CD4-positive, alpha-beta T cell treated with Interleukin-4 for 1 hour (primary cell): ENCODE measurements at places on chromosomes 4 and X.
A peak's percentile ranks its signal among the peaks of the same experiment; 100 is the strongest.

DNA sequence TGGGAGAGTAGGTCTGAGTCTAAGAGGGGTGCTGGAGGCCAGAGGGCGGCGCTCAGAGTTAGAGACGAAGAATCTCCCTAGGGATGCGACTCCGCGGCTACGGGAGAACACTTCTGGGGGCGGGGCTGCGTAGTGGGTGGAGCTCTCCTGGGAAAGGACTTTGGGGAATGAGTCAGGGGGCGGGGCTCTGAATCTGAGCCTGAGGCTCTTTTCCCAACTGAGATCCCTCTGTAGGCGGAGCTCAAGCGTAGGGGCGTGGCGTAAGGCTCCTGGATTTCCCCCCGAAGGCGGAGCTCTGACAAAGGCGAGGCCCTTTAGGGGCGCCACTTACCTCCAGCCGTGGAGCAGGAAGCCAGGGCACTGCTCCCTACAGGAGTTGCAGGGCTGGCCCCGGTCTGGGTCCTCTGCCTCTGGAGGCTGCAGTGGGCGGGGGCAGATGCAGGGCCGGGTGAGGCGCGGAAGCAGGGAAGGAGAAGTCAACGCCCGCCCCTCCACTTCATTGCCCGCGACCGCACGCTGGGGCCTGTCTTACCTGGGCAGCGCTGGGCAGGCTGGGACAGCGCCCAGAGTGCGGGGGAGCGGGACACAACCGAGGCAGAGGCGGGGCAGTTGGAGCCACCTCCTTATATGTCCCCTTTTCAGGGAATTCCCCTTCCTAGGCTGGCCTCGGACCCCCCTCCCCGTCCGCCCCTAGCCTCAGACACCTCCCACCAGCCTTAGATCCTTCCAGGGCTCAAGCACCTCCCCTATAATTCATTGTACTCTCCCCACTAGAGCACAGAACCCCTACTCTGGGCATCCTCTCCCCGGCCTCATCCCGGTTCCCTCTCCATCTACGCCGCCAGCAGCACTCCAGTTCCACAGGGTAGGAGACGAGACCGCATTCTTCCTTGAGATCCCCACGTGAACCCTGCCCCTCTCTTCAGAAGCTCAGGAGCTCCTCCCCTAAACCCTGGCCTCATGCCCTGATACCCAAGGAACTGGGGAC lies 1.6 kb downstream of the PRICKLE3 start:
- no peak for DNase-seq

DNA sequence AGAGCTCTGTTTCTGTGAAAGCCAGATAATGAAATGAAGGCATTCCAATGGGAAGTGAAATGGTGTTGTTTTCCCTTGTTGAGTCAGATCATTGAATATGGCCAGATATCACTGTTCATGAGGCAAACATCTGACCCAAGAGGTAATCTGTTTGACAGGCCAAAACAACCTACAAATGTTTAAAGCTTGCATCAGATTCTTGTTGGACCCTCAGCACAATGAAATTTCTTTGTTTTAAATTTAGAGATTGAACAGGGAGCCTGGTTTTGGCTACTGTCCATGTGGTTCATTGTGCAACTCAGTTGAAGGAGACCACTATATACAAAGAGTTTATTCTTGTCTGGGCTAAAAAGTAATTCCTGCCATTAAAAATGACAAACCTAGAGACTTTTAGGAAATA lies 159.1 kb downstream of the AFF2 start:
- DNase-seq: no peak

DNA sequence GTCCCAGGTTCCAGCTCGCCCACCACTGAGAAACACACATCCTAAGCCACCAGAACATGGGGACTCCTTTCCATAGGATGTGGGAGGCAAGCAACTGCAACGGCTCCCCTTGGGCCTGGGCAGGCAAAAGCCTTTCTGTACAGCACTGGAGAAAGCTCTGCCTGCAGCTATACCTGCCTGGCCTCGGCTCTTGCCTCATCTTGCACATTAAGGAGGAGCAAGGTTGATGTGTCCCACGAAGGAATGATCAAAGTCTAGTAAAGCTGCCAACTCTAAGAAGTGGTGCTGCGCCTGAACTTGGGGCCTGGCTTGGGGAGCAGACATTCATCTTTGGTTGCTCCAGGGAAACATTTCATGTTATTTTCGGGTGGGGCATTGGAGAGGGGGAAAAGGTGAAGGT lies 19.6 kb downstream of the CCNG2 start:
- DNase-seq: no peak

DNA sequence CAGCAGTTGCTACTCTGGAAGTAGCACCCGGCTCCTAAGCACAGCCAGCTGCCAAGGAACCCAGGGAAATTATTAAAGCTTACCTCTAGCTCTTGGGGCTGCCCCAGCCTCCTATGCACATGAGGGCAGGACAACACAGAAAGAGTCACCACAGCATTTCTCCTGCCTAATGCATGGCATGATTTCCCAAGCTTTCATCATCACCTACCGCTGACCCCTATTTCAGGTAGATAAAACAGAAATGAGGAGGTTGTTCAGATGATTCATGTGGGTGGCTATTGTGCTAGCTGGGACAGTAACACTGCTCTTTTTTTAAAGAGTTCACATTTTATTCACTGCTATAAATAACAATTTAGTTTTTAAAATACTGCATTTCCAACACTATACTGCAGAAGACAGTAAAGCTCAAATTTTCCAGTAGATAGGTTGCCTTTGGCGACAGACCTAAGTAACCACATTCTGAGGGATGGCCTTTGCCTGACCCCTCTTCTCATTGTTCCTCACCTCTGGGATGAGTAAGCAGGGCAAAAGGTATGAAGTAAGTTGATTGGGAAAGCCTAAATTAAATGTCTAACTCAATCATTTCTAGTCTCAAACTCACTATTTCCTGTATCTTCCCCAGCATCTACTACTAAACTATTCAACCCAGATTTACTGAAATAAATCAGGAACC lies 16.7 kb downstream of the CASK start:
- no peak for DNase-seq

DNA sequence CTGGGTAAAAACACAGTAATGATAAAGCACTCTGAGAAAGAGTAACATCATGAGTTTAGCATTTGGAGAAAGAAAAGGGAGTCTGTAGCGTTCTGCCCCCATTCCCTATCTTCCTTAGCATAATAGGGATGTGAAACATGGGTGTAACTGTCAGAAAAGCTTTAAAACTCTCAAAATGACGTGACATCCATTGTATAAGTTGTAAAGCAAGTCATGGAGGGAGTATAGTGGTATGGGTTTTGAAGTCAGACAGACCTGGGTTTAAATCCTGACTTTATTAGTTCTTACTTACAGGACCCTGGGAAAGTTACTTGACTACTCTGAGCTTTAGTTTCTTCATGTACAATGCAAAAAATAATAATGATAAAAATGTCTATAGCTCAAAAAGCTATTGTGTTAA lies 17.1 kb downstream of the FBXO8 start:
- no peak for DNase-seq

DNA sequence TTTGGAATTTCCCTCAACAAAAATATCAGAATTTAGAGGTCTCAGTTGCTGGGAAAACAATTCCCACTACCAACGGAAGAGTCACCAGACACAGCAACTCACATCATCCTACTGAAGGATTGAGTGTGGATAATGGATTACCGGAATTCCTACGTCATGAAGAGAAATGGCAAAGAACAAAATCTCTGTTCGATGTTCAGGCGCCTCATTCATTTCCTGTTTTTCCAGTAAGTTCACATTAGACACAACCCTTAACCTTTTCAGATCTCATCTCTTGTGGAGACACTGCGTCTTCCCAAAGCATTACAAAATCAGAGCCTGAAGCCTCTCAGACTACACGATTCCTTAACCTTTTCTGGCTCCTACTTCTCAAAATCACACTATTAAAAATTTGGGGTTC lies 58.5 kb upstream of the CPEB2 start:
- DNase-seq: no peak

- no peak for DNase-seq
Observed at GRCh38 chr4:187414716-187415115, 580.9 kb upstream of the ZFP42 start.

DNA sequence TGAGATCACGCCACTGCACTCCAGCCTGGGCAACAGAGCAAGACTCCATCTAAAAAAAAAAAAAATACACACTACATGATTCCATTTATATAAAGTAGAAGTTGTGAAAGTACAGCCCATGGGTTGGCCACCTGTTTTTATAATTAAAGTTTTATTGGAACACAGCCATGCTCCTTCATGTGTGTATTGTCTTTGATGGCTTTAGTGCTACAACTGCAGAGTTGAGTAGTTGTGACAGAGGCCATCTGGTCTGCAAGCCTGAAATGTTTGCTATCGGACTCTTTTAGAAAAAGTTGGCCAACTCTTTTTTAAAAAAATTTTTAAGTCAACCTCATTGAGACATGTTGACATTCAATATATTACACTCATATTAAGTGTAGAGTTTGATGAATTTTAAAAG lies 41.2 kb upstream of the DUSP21 start:
- no peak for DNase-seq

GRCh38 chr4:162461952-162462351 lies 298.2 kb upstream of the FSTL5 start:
- no peak for DNase-seq

DNA sequence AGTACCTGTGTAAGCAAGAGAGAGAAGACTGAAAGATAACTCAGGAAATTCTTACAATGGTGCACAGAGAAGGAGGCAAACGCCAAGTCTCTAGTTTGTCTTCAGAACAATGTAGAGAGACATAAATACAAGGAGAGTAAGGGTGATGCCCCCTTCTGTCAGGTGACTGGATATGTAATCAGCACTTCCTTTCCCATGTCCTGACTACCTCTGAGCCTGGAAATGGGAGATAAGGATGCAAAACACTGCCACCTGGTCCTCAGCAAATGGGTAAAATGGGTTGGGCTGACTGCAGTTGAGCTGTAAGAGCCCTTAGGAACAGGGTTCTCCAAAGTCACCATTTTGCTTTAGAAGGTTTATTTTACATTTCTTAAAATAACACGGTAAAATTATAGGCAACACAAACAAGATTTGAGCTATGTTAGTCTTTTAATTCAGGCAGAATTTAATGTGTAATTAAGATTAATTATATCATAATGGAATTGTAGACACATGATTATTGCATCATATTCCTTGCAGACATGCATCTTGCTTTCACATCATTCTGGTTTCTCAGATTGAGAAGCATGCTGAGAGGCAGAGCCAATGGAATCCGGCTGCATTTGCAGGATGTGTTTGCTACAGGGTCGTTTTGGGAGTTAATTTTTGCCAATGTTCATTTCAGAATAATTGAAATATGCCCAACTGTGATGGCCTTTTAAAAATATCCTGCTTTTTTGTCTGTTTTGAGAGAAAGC lies 37.2 kb upstream of the ARX start:
- no peak for DNase-seq

GRCh38 chrX:45164995-45165394 lies 35.7 kb downstream of the DIPK2B start:
- DNase-seq: no peak

DNA sequence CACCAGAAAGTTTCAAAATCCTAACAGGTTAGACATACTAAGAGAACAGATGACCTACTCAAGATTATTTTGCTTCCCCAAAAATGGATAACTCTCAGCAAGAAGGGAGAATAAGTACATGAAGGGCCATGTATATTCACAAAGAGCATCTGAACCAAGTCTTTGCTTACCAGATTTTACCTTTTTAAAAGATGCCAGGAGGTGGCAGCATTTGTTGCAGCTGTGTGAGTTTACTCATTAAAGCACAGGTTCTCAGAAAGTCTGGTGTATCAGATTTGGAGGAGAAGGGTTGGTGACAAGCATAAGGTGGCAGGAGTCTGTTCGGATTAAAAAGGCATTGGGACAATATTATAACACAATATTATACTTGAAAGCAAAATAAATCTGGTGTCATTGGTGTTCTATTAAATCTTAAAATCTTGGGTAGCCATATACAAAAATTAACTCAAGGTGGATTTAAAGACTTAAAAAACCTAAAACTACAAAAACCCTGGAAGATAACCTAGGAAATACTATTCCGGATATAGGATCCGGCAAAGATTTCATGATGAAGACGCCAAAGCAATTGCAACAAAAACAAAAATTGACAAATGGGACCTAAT lies 51.3 kb upstream of the NFKB1 start:
- DNase-seq: peak; percentile 54

DNA sequence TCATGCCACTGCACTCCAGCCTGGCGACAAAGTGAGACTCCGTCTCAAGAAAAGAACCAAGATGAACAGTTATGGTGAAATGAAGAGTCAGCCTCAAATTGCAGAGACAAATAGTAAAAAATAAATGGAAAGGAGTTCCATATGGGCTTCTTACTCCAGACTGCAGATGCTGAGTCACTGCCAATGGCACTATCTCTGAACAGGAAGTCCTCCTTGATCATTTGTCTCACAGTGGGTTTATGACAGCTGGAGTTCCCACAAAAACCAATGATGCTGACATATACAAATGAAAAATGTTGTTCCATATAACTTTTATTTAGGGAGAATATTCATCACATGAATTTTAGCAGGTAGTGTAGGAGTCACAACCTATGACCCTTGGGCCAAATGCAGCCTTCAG lies 631.6 kb downstream of the PCDH18 start:
- DNase-seq: no peak

DNA sequence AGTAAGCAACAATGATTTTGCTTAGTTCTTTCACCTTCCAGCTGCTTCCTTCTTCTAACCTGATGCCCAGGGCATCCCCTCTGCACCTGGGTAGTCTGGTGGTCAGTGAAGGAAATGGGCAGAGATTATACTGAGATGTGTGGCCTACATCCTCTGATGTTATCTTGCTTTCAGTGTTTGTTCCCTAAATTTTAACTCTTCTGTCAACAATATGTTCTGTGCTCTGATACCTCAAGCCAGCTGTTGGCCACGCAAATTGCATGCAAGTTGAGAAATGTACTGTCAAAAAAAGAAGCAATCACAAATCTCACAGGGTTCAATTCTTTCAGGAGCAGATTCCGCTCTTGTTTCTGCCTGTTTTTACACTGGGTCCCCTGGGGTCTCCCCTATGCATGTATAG lies 73.8 kb downstream of the FBXW7 start:
- no peak for DNase-seq

- DNase-seq: no peak
Observed at GRCh38 chr4:120435179-120435578, 368.5 kb upstream of the MAD2L1 start.

DNA sequence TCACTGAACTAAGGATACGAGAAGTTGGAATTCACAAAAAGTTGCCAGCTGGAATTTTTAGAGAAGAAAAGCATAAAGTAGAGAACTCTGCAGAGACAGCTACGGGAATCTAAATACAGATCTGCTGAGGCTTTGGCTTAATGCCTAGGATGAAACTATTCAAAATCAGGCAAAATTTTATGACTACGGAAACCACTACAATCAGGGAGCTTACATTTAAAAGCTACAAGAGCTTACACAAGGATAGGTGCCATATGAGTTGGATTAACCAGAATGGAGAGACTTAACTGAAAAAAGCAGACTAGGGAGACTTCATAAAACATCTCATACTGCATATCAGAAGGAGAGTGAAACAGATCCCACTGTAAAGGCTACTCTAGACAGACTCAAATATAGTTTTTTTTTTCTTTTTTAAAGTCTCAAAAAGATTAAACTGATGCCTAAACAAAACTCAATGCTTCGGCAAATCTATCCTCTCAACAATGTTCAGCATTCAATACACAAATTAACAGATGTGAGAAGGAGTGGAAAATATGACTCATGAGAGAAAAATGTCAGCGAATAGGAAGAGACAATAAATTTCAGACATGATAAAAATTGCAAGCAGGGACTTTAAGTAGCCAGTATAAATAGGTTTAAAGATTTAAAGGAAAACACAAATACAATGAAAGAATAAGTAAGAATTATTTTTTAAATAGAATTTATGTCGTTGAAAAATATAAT lies 586.1 kb downstream of the FSTL5 start:
- no peak for DNase-seq

- DNase-seq: no peak
Observed at GRCh38 chr4:76194325-76194724, 19.3 kb downstream of the SCARB2 start.

- DNase-seq: no peak
Observed at GRCh38 chrX:41708486-41708885, 15.5 kb upstream of the GPR82 start.
